ENCODE measurements at places on chromosomes 12 and 14.

GRCh38 chr14:90626550-90626949 lies 189.7 kb downstream of the TTC7B start:
- DNase-seq, result no peak

GRCh38 chr12:16282978-16283377 lies 5.5 kb upstream of the SLC15A5 start:
- DNase-seq, result no peak

GRCh38 chr12:108033090-108033489 lies 96.0 kb upstream of the WSCD2 start:
- no peak for DNase-seq

- DNase-seq, result no peak
These were observed 95.7 kb downstream of the ESR2 start for GRCh38 chr14:64198486-64198885.

- no peak for DNase-seq
These were observed 61.5 kb downstream of the TMEM30B start for GRCh38 chr14:61219673-61220072.

DNA sequence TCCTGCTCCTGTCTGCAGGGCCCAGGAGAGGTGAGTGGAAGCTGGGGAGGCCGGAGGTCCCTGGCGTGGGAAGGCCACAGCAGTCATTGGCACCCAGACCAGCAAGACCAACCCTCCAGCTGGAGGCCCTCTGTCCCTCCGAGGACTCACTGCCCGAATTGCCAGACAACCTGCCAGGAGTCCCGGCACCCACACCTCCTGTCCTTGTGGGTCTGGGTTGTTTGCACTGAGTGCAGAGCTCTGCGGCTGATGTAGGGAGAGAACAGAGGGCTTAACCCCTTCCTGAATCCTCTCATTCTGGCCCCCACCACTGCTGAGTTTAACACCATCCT lies 204.9 kb downstream of the KIF26A start:
- DNase-seq, result no peak

DNA sequence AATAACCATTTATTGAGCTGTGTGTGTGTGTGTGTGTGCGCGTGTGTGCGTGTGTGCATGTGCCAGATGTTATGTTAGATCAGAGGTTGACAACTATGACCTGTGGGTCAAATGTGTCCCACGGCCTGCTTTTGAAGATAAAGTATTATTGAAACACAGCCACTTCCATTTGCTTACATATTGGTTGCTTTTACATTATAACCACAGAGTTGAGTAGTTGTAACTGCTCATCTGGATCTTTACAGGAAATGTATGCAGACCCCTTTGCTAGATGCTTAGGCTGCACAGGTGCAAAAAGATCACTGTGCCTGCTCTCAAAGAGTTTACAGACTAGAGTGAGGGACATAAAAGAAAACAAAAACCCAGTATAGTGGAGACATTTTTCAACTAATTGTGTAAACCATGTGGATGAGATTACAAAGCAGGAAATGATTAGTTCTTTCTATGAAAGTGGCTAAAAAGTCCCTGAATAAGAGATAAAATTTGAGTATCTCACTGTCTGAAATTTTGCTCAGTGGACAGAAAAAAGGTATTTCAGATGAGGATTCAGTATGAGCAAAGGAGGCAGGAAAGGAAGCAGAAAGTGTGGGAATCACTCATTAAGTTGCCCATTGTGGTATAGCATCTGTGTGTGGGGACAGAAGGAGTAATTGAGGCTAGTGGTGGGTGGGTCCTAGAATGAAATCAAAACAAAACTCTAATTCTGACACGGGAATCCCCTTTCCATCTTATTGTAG lies 188.4 kb downstream of the PAH start:
- no peak for DNase-seq

DNA sequence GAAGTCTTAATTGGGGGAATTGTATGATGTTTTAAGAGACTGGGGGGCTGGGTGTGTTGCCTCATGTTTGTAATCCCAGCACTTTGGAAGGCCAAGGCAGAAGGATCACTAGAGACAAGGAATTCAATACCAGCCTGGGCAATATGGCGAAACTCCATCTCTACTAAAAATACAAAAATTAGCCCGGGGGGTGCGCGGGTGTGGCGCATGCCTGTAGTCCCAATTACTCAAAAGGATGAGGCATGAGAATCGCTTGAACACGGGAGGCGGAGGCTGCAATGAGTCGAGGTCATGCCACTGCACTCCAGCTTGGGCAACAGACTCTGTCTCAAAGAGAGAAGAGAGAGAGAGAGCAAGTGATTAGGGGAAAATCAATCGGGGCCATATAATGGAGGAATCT lies 600.5 kb downstream of the SLC16A7 start:
- no peak for DNase-seq

GRCh38 chr14:22408547-22408946 lies 180.5 kb downstream of the DAD1 start:
- no peak for DNase-seq

- DNase-seq, result no peak
These were observed 144.0 kb downstream of the ADAMTS20 start for GRCh38 chr12:43407816-43408645.

- no peak for DNase-seq
These were observed 79.9 kb upstream of the KCNA1 start for GRCh38 chr12:4829793-4830162.

DNA sequence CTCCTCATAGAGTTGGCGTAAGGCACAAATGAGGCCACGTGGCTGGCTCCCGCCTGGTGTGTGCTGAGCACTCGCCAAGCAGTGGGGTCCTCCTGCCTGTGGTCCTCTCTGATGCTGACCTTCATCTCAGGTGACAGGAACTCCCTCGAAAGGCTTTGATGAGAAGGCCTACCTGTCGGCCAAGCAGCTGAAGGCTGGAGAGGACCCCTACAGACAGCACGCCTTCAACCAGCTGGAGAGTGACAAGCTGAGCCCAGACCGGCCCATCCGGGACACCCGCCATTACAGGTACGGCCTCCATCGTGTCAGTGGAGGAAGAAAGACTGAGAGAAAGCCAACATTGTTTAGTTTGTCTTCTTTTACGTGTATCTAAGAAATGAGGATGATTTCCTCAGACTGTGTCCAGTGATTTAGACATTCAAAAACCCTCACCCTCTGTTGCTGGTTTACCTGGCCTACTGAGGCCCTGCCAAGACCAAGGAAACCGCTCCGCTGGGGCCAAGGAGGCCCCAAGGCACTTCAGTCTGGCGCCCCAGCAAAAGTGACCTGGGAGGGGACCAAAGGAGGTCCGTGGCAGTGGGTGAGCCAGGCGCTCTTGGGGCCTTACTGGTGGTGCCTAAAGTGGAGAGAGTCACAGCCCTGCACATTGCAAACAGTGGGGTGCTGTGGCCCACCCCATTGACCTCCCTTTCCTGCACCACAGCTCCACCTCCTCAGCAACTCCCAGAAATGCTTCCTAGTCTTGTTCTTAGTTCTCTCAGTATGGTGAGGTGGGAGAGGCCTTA lies 60.8 kb downstream of the GALNT16 start:
- no peak for DNase-seq

GRCh38 chr12:120137833-120138232 lies 21.3 kb upstream of the RAB35 start:
- DNase-seq, result no peak

DNA sequence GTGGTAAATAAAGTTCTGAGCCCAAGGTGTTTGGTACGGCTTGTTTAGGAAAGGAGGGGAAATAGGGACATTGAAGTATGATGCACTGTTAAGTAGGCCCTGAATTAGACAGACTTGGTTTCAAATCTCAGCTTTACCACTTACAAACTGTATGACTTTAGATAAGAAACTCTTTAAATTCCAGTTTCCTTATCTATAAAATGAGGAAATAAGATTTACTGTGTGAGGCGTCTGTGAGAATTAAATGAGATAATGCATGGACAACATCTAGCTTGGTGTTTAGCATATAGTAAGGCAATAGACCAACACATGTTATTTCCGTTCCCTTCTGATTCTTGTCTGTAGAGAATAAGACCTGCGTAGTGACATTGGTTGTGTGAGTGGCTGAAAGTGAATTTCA lies 7.0 kb downstream of the NCKAP1L start:
- no peak for DNase-seq

DNA sequence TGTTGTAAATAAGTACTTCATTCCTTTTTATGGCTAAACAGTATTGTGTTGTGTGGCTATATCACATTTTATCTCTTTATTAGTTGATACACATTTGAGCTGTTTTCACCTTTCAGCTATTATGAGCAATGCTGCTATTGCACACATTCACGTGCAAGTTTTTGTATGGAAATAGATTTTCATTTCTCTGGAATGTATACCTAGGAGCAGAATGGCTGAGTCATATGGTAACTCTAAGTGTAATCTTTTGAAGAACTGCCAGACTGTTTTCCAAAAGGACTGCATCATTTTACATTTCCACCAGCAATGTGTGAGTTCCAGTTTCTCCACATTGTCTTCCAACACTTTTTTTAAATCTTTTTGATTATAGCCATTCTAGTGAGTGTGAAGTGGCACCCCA lies 134.0 kb downstream of the SRGAP1 start:
- peak; percentile 51 for DNase-seq

All from non-pigmented ciliary epithelial cell (primary cell).